BJ (cell line): ENCODE measurements at places on chromosomes 3 and 15.

DNA sequence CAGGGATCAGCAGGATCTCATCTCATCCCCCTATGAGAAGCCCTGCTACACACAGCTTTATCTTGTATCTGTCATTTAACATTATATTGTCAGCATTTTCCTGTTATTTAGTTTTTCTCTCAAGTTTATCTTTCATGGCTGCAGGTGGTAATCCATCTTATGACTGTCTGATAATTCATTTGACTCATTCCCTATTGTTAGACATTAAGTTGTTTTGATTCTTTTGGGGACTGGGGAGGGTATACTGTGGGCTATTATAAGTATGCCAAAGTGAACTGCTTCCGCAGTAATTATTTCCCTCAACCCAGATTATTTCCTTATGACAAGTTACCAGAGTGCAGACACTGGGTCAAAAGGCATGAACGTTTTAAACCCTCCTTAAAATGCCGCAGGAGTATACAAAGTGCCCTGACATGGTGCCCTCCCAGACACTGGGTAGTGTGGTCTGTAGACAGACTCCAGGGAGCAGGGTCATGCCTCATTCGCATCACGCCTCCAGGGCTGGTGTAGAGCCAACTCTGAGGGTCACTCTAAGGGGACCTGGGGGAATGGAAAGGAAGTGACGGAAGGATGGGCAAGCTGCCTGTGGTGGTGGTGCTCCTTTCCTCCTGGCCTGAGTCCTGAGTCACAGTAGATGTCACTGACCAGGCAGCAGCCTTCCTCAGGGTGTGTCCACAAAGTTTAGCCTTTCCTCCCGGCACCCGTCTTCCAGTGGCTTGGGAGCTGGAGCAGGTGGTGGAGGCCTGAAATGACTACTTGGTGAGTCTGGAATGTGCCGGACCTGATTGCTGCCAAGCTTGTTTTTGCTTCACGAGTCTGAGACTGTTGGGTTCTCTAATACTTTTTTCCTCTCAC lies 11.6 kb downstream of the GPR160 start:
- no peak for DNase-seq

GRCh38 chr3:177726807-177727206 lies 529.5 kb upstream of the TBL1XR1 start:
- no peak for DNase-seq

DNA sequence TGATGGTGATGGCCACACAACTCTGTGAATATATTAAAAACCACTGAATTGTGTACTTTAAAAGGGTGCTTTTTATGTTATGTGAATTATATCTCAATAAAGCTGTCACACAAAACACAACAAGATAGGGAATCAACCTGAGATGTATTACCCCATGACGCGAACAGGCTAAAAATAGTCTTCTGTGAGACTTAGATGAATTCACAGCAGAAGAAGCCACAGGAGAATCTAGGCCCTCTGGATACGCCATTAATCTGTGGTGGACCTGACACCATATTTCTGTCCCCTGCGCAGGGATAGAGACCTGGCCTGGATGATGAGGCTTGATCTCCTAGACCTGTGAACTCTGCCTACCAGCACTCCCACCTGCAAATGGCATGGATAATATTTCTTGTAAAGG lies 146.0 kb upstream of the HACD2 start:
- no peak for DNase-seq

- no peak for DNase-seq
These were observed 31.3 kb upstream of the ST3GAL6 start for GRCh38 chr3:98731720-98732285.

DNA sequence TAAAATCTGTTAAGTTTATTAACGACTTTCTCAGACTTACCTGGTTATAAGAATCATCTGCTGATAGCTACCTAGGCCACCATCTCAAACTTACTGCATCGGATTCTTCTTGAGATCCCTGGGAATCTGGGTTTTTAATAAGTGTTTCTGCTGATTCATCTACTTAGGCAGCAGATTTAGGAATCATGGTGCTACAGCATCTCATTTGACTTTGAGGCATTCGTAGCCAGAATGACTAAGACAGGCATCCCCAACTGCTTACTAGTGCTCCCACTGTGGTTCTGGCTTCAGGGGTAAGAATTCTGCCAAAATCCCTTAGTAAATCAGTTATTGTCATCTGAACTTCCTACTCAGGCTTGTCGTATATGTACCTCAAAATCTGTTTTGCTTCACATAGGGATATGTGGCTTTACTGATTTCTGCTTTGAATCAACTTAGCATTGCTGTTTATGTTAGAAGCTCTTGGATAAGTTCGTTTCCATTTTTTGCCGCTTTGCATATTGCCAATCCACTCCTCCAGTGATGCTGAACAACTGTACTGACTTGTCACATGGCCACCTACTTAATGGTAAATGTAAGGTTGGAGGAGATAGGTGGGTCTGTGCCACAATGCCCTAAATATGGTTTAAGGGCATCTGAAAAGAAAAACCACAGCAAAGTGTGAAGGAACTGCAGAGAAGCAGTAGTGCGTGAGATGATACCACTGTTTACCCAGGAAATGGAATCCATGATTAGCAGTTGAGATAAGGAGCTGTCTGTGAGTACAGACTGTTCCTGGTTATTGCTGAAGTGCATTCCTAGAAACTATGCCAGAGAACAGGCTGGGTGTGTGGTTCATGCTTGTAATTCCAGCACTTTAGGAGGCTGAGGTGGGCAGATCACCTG lies 60.3 kb downstream of the MAP6D1 start:
- DNase-seq, result peak; percentile 66

- DNase-seq, result no peak
These were observed 159.1 kb upstream of the NDN start for GRCh38 chr15:23846218-23846617.

DNA sequence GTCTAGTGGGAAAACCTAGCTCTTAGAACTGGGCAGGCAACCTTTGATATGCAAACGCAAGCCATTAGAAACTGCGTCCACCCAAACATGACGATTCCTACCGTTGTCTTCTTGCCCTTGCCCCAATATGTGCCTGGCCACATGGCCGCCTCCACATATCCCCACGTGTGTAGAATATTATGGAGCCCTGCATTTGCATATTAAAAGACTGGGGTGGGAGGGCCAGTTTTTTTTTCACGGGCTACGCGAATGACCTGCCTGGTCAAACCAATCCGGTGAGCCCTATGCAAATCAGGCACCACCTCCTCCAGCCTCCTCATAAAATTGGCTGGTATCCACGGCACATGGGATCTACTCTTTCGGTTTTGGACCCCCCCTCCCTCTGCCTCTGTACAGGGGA lies 381.0 kb upstream of the RGMA start:
- no peak for DNase-seq

DNA sequence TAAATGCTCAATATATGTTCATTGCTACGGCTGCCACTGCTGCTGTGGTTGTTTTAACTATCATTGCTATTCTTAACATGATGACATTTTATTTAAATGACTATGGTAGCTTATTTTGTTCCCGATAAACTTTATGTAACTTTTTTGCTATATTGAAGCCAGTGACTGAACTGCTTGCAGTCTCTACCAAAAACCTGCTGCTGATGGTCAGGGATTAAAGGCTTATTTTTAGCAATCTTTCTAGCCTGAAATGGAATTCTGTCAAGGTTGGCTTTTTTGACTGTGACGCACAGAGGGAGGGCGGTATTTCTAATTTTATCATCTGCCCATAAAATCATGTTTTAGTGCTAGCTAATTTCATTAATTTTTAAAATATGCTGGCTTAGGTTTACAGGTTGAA lies 271.8 kb downstream of the KCNH8 start:
- no peak for DNase-seq

- DNase-seq, result no peak
These were observed 128.1 kb upstream of the IL12A start for GRCh38 chr3:159860269-159861116.

GRCh38 chr15:65903296-65904073 lies 34.2 kb downstream of the RAB11A start:
- DNase-seq, result no peak

GRCh38 chr3:180804916-180805315 lies 107.6 kb upstream of the FXR1 start:
- no peak for DNase-seq

DNA sequence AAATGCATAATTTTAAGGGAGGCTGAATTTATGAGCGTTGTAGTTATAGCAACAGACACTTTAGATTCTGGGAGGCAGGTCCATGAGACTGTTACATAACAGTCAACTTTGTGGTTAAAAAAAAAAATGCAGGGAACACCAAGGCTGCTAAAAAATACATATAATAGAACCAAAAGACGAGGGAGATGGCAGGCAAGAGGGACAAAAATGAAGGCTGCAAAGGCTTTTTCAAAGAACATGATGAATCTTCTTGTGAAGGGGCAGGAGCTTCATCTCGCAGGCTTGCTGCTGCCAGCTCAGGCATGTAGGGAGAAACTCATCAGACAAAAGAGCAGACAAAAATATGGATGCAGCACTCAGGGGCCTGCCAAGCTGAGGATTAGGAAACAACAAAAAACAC lies 243.9 kb downstream of the SHQ1 start:
- no peak for DNase-seq

DNA sequence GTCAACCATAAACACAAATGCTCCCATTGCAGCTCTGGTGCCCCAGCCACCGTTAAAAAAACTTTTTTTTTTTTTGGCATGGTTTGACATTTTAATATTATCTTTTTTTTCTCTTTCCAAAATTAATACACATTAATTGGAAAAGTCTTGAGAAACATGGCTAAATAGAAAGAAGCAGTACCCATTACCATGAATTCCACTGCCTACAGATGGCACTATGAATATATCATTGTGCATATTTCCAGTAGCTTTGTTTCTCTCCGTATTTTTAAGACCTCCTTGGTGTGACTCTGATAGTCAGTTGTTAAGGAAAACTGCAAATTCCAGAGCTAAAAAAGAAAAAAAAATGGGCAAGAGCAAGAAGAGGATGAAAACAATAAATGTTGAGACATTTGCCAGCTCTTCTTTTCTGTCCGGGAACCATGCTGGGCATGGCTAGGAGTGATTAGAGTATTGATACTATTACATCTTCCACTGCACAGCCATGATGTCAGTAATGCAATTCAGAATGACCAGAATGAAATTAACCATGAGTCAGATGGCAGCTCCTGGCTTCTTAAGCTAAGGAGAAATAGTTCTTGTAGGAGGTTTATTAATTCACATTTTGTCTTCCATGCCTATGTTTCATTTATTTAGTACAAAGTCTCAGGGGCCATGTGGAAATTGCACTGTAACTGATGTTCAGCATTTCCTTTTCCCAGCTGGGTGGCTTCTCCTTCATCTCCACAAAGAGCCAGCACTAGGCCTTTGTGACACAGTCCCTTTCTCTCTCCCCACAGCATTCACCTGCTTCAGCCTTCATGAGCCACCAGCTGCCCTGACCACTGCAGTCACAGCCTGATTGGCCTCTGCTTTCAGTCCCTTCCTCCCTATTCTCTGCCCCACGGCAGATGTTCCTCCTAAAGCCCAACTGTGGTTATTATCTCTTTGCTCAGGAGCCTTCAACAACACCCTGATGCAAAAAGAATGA lies 31.8 kb downstream of the SLC7A14 start:
- no peak for DNase-seq

- DNase-seq, result no peak
These were observed 50.1 kb downstream of the TLNRD1 start for GRCh38 chr15:81050805-81051204.

GRCh38 chr3:70973558-70973957 lies 610.0 kb downstream of the FOXP1 start:
- no peak for DNase-seq

- no peak for DNase-seq
These were observed 8.8 kb upstream of the AEN start for GRCh38 chr15:88612186-88612796.

DNA sequence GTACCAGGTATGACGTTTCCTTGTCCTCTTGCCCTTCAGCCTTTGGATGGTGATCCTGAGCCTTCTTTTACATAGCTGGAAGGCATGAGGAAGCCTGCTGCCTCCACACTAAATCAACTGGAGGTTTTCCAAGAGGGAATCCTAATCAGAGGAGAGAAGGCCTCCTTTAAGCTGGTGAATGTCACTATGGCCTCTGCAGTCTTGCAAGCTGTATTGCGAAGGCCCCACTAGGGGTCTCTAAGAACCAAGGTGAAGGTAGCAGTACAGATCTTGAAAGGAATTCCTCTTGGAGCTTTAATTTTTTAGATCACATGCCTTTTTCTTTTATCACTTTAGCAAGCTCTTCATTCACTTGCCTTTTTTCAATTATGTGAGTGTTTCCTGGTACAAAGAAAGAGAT lies 119.2 kb downstream of the GHSR start:
- no peak for DNase-seq

DNA sequence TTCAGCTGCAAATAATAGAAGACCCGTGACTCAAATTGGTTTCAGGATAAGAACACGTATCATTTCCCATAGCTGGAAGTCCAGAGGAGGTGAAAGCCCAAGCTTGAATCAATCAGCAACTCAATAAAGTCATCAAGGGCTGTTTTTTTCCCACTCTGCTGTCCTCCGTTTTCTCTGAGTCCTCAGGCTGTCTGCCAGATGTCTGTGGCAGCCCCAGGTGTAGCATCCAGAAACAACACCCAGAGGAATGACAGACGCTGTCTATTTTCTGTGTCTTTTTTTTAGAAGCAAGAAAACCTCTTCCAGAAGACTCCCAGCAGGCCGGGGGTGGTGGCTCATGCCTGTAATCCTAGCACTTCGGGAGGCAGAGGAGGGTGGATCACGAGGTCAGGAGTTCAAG lies 204.4 kb downstream of the FAM43A start:
- no peak for DNase-seq

DNA sequence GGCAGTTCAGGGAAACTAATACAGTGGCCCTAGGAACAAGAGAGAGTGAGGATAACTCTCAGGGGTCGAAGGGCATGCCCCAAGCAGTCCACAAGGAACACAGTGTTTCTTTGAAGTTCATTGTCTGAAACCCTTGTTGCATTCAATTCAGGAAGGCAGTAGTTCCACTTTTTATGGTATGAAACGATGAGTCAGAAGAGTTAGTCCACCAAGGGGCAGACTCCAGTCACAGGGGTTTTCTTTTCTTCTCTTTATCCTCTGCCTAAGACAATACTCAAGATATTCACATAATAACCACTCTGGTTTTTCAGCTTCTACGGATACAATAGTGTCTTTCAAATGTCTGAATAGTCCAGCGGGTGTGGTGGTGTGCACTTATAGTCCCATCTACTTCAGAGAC lies 23.7 kb upstream of the TICRR start:
- DNase-seq, result no peak

DNA sequence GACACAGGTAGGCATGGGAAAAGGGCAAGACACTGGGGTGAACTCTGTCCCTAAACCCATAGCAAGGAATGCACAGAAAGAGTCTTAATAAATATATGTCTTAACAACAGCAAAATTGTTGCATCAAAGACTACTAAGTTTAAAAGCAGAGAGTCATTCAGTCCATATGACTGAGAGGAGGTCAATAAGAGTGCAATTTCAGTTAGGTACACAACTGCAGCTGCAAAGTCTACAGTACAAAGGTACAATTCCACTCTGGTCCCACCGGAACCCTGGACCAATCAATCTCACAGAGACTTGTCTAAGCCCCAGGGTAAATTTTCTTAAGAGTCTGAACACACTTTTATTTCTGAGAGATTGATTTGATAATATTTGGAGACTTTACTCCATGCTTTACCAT lies 6.9 kb downstream of the CP start:
- DNase-seq, result no peak
